ENCODE measurements at places on chromosomes 5 and 9.
A peak's percentile ranks its signal among the peaks of the same experiment; 100 is the strongest.

- DNase-seq = no peak
Measured at GRCh38 chr9:95903398-95903797, 27.9 kb downstream of the ERCC6L2 start.

DNA sequence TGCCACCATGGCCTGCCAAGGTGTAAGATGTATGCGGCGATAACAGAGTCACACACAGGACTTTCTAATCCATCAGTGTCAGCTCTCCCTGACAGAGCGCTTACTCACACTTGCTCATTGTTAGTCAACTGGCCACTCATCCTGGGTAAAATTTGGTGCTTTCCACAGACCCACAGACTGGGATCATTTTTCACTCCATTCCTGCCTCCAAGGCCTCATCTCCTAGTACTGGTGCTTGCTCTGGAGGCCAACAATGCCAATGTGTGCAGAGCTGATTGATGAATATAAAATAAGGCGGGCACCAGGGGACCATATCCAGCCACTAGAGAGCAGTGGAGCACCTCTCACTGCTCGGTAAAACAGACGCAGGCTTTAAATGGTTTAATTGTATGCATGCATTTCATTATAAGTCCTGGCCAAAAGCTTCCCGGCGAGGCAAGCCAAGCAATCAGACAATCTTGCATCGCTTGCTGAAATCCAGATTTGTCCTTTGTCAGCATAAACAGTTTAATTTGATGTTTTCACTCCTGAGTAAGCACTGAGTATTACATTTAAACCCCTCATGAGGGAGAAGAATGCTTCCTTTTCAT is 22.3 kb downstream of the PSMB7 start:
- peak; percentile 96 for DNase-seq

DNA sequence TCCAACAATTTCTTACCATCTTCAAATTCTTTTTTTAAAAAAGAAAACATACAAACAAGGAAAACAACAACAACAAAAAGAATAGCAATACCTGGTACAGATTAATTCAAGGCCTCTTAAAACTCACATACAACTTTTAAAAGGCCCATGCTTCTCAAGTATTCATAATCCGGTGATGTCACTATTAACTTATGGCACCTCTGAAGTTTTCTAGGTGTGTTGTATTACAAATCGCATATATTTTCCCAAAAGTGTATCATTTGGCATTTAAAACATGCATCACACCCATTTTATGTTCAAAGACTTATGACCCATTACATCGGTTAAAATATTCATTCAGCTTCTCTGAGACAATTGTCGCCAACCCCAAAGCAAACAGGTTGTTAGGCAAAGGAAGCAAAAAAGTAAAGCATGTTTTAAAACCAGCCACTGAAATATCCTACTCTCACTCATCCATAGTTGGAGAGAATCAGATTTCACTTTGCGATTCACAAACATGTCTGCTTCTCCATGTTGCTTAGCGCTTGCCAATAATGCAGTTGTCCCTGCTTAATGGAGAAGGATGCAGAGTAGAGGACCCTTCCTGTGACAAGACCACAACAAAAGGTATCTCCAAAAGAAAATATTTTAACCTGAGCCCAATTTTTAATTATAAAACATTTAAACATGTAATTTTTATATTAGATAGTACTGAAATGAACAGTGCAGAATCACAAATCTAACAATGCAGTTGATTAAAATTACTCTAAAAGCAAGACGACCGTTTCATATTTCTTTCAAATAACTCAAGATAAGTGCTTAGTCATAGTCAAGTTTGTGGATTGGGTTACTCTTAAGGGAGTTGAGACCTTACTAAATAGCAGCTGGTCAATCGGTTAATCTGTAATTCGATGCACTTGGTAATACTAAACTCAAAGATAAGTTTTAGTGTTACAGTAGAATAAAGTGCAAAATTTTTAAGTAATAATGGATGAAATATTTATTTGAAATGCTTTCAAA is 1.6 kb downstream of the SKP1 start:
- DNase-seq = peak; percentile 40

DNA sequence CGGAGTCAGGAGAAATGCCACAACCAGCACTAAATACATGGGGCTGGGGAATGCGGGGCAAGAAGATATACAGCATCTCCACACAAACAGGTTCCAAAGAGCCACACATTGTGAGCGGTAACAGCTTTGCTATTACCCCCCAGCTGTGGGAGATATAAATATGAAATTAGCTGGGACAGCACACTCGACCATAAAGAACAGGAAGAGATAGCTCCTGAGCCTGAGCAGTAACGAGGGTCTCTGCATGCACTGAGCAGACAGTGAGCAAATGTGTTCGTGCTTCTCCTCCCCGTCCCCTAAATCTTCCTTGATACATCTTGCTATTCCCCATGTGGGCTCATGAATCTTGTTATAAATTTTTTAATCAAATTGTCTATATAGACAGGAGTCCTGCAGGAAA is 53.1 kb downstream of the ADAMTS2 start:
- no peak for DNase-seq

GRCh38 chr5:66306844-66307315 is 162.8 kb downstream of the SREK1 start:
- DNase-seq = peak; percentile 22

DNA sequence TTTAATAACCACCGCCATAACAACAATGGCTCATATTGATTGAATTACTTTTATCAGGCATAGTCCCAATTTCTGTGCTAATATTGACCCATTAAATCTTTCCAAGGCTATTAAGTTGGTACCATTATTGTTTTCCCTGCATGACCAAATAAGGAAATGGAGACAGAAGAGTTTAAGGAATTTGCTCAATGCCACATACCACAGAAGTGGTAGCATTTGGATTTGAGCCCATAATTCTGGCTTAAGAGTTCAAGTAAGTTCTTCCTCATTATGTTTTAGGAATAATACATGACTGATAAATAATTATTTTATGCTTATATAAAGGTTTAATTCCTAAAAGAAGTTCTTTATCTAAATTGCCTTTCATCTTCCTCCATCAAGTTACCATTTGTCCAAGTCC is 43.4 kb upstream of the HAPLN1 start:
- DNase-seq = peak; percentile 27

GRCh38 chr5:134119720-134120119 is 5.2 kb downstream of the TCF7 start:
- no peak for DNase-seq

GRCh38 chr9:137666955-137667670 is 48.3 kb downstream of the EHMT1 start:
- no peak for DNase-seq

DNA sequence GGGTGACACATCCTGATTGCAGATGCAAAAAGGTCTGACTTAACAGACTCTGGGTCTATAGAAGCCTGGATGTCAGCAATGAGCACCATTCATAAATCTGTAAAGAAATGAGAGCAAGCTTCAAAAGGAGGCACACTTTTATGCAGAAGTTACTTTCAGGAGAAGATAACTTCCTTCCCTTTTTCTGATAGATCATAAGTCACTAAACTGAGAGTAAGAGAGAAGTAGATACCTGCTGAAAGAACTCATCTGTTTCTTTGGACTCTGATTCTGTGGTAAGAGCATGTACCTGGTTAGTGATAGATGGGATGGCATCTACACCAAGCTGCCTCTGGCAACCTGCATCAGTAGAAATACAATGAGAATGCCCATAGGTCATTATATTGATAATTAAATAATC is 525.6 kb downstream of the CETN3 start:
- DNase-seq = no peak

- no peak for DNase-seq
Measured at GRCh38 chr9:91693226-91693625, 256.8 kb downstream of the ROR2 start.

DNA sequence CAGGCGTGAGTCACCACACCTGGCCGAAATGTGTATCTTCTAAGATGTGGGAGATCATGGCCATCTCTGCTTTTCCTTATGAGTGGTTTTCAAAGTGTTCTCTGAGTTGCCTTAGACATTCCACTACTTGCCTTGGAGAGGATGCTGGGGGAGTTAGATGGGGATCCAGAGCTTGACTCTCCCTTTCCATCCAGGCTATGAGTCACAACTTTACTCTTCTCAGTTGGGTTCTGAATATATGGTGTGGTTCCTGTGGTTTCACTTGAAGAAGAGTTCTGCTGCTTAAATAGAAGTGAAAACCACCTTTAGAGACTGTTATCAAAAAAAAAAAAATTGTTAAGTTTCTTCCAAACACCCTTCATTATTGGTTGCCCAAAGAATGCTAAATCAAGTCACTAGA is 217.6 kb downstream of the ZNF608 start:
- DNase-seq = peak; percentile 50

DNA sequence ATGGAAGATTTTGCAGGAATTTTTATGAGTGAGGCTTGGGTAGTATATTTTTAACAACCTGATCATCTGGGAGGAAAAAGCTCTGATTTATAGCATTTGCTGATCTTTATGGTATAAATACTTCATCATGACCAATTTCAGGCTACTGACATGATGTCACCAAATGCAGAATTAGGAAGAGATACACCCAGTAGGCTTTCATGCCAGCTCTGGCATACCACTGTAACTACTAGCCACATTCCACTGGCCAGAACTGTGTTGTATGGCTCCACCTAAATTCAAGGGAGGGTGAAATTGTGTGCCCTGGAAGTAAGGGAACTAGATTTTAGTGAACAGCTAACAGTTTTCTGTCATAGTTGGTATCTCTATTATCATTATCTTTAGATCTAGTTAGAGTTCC is 17.6 kb downstream of the AP3S1 start:
- peak; percentile 32 for DNase-seq

- DNase-seq = no peak
Measured at GRCh38 chr9:19379697-19380046, 364 bp downstream of the RPS6 start.

GRCh38 chr9:136734837-136735496 is 7.8 kb downstream of the LCN10 start:
- DNase-seq = no peak

- no peak for DNase-seq
Measured at GRCh38 chr5:105659396-105659795, 2011.3 kb downstream of the EFNA5 start.

DNA sequence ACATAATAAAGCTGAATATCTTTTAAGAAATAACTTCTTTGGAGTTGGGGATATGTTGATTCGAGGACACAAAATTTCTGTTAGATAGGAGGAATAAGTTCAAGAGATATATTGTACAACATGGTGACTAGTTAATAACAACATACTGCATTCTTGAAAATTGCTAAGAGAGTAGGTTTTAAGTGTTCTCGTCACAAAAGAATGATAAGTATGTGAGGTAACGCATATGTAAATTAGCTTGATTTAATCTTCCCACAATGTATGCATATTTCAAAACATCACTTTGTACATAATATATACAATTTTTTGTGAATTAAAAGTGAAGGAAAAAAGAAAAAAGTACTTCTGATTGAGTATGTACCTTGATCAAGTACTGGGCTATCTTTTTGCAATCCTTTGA is 428.0 kb upstream of the TRPC7 start:
- peak; percentile 47 for DNase-seq

DNA sequence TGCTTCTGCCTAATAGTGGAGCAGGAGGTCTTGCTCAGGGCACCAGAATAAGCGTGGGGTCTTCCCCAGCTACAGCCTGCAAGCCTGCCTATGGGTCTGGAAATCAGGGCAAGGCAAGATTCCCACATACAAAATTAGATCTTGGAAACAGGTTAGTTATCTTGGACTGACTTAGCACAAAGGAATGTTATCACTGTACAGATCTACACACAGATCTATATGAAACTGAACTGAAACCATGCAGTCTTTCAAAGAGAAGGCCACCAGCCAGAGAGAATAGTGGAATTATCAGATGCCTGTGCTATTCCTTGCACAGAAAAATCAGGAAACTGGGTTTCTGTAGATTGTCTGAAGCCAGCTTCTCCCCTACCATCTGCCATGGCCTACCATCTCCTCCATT is 585.7 kb downstream of the ACTL7B start:
- DNase-seq = peak; percentile 59

DNA sequence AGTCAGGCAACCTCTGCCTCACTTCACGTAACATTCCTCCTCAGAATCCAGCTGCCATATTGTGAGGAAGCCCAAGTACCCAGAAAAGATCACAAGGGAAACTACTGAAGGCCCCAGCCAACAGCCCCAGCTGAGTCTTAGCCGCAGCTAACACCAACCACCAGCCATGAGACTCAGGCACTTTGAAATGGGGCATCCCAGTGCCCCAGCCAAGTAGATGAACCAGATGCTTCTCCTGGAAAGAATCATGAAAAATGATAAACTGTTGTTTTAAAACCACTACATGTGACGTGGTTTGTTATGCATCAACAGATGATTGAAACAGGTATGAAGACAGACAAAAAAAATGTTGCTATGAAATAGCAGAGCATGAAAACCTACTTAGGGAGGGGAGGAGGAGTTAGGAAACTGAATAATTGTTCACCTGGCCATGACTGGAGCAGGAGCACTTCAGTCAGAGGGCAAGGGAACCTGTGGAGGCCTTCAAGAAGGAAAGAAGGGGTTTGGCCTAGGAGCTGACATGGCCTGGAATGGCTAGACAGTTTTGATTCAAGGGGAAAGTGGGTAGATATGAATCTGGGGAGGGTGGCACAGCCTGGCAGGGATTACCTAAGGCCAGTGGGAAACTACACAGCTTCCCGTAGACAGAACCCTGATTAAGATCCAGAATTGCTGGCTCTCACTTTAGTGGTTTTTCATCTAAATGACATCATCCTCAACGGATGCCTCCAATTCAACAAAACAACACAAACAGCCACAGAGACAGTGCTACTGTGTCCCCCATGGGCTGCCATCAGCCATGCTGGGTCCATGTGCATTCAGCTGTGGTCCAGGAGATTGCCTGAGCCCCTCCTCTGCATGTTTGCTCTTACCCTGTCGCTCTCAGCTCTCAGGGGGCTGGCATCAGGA is 211.6 kb downstream of the SYK start:
- DNase-seq = no peak

DNA sequence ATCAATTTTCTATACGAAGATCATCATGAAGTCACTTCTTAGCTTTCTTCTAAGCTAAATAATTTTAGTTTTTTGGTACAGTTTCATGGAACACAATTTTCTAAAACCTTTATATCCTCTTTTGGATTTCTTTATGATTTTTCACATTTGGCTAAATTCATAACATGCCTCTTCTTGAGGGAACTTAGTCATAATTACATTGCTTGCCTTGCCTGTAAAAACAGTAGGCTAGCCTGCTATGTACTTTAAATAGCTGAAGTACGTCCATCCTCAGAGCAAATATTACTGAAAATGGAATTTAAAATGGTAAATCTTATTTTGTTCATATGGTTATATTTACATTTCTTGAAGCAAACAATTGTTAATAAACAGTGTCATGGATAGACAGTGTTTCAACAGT is 225.0 kb downstream of the VPS13A start:
- peak; percentile 36 for DNase-seq

- no peak for DNase-seq
Measured at GRCh38 chr9:127281891-127282290, 17.3 kb downstream of the GARNL3 start.

- DNase-seq = no peak
Measured at GRCh38 chr9:134216449-134216951, 52.1 kb upstream of the RNU6ATAC start.

- no peak for DNase-seq
Measured at GRCh38 chr9:135903786-135904520, 3.4 kb downstream of the CAMSAP1 start.

DNA sequence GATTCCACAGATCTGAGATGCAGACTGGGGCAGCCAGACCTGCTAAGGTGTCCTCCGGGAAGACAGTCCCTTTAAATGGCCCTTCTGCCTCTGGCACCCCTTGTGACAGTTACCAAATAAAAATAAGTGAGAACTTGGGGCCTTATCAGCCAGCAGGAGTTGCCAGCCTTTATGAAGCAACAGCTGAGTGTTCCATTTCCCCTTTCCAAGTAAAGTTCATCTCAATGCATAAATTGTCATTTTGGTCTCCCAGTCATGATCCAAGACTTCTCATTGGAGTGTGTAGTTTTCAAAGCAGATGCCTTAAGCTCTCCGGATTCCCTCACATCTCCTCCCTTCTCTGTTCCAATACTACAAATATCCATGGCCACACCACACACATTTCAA is 4.1 kb downstream of the PTCH1 start:
- DNase-seq = peak; percentile 17

Data from fibroblast of skin of right biceps (primary cell).